ENCODE measurements at places on chromosomes 11 and 22.
A peak's percentile ranks its signal among the peaks of the same experiment; 100 is the strongest.

DNA sequence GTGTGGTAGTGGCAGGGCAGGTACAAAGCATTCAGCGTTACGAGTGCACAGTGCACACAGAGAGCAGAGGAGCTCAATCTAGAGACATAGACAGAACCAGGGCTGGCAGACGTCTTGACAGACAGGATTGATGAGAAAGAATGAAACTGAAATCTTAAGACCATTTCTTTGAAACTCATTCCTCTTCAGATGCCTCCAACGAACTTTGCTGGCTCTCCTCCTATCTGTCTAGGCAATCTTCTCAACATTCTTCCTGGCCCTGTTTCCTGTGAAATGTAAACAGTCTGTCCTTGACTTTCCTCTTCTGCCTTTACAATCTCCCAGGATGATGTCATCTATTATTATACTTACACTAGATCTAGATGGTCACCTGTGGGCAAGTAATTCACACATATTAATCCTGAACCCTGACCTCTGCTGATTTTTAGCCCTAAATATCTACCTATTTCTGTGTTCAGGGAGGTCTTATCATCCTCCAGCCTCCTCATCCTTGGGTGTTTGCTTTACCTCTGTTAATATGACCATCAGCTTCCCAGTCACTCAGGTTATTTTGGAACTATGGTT lies 119.5 kb downstream of the ENTHD1 start:
- DNase-seq = peak; percentile 46

- DNase-seq = no peak
Observed at GRCh38 chr11:119880143-119880542, 151.1 kb upstream of the NECTIN1 start.

DNA sequence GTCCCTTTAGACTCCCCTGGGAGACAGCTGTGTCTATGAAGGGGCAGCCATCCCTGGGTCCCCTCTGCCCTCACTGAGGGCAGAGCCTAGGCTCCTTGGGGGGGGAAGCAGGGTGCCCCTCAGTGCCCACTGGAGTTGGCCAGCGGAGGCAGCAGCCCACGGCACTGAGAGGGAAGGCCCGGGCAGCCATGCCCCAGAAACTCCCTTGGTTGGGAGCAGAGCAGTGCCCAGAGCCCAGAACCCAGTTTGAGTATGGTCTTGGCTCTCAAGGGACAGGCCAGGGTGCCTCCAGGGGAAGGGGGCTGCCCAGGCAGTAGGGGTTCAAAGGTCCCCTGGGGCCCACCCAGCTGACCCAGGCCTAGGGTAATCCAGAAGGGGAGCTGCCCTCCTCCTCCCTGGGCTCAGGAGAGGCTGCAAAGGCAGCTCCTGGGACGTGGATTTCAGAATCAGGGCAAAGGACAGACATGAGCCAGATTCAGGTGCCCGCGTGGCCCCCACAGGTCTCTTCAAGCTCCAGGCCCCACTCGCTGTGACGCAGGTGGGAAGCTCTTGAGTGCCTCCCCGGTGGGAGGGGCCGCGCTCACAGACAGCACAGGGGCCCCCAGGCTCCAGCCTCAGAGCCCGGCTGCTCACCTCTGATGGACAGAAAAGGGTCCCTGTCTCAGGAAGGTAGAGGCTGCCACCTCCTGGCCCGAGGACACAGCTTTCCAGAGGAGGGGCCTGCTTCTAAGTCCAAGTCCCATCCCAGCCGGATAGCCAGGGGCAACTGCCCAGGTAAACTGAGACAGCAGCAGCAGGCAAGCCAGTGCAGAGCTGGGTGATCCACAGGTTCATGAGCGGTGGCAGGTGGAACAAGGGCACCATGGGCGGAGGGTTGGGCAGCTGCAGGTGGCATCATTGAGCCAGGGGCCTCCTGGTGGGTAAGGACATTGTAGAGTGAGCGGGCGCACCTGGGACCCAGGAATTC lies 2.6 kb downstream of the C11orf21 start:
- DNase-seq = no peak

DNA sequence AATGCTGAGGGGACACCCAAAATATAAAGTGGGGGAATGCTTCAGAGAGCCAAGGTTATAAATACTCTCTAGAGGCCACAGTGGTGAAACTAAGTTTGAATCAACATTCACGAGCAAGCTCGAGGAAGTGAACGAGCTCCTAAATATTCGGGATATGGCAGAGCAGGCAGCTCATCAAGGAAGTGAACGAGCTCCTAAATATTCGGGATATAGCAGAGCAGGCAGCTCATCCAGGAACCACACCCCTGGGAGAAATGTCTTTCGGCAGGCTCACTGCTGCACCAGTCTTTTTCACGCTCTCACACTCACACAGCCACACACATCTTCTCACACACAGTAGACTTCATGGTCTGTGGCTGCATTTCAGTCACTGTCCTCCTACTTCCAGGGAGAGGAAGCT lies 787.5 kb downstream of the OPCML start:
- DNase-seq = no peak

DNA sequence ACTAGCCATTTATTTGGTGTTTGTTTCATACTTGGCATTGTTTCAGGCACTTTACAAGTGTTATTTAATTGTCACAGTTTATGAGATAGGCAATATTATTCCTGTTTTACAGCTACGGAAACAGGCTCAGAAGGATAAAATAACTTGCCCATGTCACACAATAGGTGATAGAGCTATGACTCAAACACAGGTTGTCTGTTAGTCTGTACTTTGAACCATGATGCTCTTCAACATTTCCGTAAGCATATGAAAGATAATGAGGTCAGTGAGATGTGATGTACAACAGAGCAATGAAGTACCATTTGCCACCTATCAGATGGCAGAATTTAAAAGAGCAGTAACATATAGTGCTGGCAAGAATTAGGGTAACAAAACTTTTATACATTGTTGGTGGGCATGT lies 15.3 kb downstream of the TUG1 start:
- no peak for DNase-seq

Measured in thymus (tissue), 14 donors.